ENCODE measurements at places on chromosomes 11 and 22.
A peak's percentile ranks its signal among the peaks of the same experiment; 100 is the strongest.

DNA sequence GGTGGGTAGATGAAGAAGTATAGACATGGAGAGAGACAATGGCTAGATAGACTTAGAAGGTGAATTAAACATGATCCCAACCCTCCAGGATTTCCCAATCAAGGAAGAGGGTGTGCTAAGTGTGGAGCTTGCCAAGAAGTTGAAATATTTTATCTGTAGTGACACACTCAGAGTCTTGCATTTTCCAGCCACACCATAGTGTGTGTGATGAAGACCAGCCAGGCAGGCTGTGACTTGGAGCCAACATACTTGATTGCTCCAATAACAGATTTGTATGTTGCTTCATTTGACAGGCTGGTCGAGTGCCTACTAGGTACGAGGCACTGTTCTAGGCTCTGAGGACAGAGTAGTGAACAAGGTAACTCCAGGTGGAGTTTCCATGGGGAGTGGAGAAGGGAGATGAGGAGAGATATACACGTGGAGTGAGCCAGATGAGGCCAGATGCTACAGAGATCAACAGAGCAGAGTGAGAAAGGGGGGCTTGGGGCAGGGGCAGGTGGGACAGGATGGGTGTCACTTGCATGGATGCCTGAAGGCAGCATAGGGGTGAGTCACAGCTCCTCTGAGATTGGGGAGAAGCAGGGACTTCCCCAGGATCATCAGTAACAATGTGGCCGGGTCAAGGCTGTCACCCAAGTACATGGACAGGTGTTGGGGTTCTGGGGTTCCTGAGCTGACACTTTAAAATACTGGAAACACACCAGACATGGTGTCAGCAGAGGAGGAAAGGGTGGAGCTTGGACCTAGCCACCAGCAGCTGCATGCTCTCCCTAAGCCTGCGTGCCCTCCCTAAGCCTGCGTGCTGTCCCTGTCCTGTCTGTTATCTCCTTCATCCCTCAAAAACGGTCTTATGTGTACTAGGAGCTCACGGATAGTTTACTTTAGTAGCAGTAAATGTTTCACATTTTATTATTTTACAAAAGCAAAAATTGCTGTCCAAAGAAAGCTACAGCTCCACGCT lies 23.6 kb downstream of the PDGFB start:
- DNase-seq = no peak

- no peak for DNase-seq
These were observed 1.6 kb upstream of the THOC5 start for GRCh38 chr22:29555065-29555644.

DNA sequence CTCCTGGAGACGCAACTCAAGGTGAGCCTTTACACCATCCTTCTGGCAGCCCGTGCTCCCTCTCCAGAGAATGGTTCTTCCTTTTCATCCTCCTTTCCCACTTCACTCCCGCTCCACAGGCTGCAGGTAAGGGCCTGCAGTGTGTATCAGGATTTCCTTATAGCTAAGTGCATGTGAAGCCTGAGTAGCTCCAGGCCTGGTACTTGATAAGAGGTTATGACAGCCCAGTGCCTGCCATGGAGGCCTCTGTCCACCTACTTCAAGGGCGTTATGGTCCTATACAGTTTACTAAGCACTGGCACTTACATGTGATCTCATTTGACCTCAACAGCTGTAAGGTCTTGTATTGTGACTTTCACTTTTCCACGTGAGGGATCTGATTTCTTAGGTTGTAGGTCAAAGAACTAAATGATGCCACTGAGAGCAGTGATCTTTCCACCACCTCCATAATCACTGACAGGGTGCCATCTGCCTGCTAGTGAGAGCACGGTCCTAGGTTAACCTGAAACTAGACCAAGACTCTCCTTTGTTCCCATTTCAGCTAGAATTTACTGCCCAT lies 18.1 kb downstream of the SSH3 start:
- no peak for DNase-seq

DNA sequence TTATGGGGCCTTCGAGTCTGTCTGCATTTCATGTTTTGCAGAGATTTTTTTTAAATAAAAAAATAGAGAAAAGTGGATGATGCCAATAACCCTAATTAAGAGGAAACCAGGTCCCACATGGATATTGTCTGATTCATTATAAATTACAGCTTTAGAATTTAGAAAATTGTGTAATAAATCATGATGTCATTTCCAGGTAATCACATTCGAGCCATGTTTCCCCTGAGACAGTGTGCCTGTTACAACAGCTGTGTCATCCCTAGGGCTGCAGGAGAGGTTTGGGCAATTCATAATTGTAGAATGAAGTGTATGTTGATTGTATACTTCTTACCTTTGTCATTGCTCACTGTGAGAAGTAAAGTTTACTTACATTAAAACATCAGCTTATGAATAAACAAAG lies 38.3 kb downstream of the NCAM1 start:
- no peak for DNase-seq

DNA sequence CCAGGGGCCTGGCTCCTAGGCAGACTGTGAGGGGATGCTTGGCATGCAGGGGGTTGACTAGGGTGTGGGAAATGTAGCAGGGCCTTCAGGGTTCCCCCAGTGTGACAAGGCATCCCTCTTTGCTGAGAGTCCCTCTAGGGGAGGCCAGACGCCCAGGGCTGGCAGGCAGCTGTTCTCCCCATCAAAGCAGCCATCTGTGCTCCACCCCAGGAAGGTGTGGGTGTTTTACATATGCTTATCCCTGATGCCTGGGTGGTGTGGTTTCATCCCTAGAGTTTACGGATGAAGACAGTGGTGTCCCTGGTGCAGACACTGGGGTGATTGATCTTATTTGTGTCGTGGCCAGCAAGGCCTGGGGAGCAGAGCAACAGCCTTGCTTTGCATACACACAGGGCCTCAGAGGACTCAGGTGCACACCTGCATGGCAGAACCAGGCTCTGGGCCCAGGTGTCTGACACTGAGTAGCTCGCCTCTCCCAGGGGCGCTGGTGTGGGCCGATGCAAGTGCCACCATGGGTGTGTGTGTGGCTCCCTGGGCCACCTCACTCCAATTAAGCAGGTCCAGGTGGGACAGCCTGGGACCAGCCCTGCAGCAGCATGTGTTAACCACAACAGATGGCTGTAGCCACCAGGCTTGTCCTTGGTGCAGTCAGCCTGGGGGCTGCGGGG lies 74.2 kb downstream of the MED15 start:
- DNase-seq = peak; percentile 53

DNA sequence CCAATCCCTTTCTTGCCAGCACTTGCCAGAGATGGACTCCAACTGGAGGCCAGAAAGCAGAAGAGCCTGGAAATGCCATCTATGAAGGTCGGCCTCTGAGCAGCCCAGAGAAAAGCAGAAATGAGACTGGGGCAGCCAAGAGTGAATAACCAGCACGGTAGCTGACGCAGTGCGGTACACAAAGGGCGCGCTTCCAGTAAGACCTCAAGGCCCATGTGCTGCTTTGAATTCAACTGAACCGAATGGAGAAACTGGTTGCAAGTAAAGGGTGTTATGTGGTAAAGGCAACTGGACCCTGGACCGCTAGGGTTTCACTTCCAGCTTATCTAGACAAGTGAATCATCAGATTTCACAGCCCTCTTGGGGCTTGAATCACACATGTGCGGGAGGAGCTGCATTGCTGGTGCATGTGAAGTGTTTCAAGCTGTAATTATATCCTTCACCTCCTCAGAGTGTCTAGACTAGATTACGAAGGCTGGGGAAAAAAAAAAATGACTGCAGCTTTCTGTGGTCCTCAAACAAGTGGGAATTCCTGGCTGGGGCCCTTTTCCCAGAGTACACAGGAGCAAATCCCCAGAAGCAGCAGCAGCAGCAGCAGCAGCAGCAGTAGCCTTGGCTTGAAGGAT lies 128.9 kb downstream of the CCDC34 start:
- no peak for DNase-seq

DNA sequence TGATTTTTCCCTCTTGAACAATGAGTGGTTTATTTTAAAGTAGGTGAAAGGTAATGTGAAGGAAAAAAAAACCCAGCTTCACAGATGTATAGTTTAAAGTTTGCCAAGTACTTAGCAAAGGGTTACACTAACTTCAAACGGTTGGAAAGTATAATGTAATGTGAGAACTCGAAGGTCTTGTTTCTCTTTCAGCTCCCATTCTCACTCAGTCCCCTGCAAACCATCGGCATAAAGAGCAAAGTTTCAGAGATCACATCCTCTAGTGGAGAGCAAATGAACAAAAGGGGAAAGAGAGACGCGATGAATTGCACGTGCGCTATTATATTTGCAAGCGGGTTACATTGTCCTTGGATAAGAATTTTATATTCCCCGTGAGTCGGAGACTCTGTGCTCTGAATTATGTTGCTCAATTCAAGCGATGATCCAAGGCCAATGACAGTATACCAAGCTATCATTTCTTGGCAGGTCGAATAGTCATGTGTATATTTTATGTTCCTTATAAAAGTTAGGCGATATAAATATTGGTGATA lies 37.6 kb upstream of the BIRC3 start:
- no peak for DNase-seq

DNA sequence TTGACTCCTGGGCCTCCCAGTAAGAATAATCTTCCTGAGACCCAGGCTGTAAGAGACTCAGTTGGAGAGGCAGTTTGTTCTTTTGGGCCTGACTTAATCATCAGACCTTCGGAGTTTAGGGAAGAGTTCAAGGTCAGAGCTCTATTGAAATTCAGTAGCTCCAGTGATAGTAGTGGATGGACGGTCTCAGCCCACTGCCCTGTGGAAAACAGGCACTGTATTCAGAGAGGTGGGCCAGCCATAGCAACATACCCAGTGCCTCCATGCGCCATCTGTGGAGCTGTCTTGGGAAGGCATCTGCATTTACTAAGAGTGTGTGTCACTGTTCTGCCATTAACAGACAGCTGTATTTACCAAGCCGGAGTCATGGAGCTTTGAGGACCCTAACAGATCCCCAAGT lies 2.9 kb downstream of the SMARCB1 start:
- no peak for DNase-seq

DNA sequence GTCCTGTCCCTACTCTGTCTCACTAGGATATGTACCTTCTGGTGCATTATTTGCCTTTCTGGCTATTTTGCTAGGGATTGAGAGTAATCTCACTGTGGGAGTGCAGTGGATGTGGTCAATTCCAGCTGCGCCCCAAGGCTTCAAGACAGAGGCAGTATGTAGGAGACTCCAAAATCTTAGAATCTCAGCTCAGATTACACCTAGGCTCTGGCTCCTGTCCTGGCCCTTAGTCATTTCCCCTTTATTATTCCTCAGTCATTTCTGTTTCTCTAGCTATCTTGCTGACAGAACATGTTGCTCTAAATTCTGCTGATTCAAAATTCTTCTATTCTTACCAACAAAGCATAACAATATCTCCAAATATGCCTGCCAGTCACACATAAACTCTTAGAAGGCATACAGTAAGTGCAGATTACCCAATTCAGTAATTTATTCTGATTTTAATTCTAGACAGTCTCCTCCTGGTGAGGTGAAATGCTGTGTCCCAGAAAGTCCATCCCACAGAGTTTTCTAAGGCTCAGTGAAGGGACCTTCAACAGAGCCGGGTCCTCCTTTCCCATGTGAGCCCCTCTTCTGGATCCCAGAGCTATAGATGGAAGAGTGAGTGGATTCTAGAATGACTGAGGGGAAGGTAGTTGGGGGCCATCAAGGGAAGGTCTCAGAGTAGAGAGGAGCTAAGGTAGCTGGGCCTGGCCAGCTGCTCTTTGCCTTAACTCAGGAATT lies 24.3 kb upstream of the GLYATL1 start:
- DNase-seq = no peak

- DNase-seq = no peak
These were observed 7.0 kb downstream of the GAL start for GRCh38 chr11:68691402-68691784.

DNA sequence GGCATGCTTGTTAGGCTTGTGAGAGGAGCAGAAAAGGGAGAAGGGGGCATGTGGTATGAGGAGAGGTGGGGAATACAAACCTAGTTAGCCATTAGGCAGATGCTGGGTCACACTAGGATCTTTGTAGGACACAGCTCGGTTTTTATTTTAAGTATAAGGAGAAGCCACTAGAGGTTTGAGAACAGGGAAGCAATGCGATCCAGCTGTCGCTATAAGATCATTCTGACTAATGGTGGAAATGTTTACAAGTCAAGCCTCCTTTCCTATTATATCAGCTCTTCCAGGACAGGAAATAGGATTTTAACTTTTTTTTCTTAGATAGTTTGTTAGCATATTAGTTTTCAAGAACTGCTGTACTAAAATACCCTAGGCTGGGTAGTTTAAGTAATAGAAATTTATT lies 609.9 kb downstream of the INSC start:
- no peak for DNase-seq

- DNase-seq = no peak
These were observed 450.4 kb upstream of the LARGE1 start for GRCh38 chr22:34370711-34371110.

DNA sequence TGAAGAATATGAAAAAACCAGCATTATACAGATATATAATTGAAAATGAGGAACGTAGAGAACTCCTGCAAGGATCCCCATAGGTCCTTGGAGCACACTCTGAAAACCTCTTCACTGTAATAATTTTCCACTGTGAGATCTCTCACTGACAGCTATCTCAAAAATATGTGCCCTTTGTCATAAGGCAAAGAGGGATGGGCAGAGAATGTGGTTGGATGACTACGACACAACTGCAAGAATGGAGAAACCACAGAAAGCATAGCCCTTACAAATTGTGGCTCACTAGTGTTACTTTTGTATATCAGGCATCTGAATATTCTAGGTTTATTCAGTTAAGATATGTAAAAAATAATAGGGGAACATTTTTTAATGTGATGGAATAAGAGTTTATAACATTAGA lies 7.9 kb upstream of the CTSC start:
- no peak for DNase-seq
